ELR (cell line): ENCODE measurements at places on chromosomes 16 and 17.

GRCh38 chr17:28188841-28189263, 130.1 kb upstream of the TMEM97 start:
- DNase-seq: no peak

- DNase-seq: no peak
These were observed 14.4 kb downstream of the FLYWCH1 start for GRCh38 chr16:2925951-2926649.

- DNase-seq: no peak
These were observed 11.3 kb downstream of the CIAPIN1 start for GRCh38 chr16:57435838-57436237.

- DNase-seq: peak; percentile 87
These were observed 106.2 kb downstream of the XYLT1 start for GRCh38 chr16:17364319-17365210.

- no peak for DNase-seq
These were observed 329.8 kb downstream of the UTP18 start for GRCh38 chr17:51590071-51590656.

DNA sequence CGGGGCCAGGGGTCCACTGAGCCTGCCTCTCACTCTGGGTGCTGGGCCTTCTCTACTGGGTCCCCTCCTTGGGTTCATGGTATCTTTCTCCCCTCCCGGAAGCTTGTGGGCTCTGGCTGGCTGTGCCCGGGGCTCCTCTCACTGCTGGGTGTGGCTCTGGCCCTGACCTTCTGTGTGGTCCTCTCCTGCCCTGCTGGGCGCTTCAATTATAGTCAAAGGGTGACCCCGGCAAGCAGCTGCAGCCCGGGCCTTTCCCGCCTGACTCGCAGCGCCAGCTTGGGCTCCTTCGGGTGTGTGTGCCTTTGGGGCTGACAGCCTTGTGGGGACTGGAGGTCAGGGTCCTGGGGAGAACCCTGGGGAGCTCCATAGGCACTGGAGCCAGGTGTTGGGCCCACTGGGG, 54.2 kb upstream of the PVALEF start:
- no peak for DNase-seq

GRCh38 chr16:57576429-57576870, 34.0 kb downstream of the ADGRG5 start:
- DNase-seq: peak; percentile 74

GRCh38 chr17:63609816-63610573, 9.3 kb downstream of the TACO1 start:
- no peak for DNase-seq

DNA sequence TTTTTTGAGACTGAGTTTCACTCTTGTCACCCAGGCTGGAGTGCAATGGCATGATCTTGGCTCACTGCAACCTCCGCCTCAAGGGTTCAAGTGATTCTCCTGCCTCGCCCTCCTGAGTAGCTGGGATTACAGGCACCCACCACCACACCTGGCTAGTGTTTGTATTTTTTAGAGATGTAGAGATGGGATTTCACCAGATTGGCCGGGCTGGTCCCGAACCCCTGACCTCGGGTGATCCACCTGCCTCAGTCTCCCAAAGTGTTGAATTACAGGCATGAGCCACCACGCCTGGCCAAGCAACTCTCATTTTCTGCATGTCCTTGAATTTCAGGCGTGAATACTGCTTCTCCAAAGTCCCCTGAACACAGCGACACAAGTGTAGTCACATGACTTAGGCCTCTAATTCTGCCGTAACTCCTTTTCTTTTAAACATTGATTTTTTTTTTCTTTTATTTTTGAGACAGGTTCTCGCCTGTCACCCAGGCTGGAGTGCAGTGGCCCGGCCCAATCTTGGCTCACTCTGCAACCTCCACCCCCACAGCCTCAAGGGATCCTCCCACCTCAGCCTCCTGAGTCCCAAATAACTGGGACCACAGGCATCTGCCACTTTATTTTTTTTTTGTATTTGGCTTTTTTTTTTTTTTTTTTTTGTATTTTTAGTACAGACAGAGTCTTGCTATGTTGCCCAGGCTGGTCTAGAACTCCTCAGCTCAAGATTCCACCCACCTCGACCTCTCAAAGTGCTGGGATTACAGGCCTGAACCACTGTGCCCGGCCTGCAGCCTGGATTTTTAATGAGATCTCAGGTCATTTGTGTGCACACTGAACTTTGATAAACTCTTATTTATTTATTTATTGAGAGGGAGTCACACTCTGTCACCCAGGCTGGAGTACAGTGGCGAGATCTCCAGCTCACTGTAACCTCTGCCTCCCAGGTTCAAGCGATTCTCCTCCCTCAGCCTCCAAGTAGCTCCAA, 124.6 kb downstream of the KCNJ18 start:
- DNase-seq: no peak

- DNase-seq: no peak
These were observed 17.6 kb upstream of the PEMT start for GRCh38 chr17:17609121-17609520.

- no peak for DNase-seq
These were observed 7.3 kb upstream of the IL34 start for GRCh38 chr16:70638814-70639792.
